Pulmonary artery endothelial cell (primary cell): ENCODE measurements at places on chromosomes 7 and 10. TPM values are rescaled to one million over a fixed set of nuclear protein-coding genes. Genes with fewer than 3 reads are reported as not detected.

FOXI2 gene
- not detected in 2 replicates for total RNA-seq

PGAM2 gene
- 0.14 TPM in 1 of 2 replicates, not detected in the other for total RNA-seq

GRCh38 chr7:96962221-96962885 is 43.0 kb upstream of the DLX6 start:
- no peak for DNase-seq

DNA sequence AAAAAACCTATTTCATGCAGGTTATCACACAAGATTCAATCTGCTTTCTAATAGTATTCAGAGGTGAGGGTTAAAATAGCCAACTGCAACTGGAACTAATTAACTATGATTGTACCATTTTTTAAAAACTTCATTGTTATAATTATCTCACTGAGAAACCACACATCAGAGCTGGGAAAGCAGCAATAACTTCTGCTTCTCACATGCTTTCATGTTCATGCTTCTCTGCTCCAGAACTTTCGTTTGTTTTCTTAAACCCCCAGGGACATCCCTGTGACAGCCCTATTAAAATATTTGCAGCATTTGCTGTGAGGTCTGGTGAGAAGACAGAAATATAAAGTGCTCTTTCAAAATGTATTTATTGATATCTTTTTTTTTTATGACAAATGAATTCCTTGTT is 389.0 kb upstream of the SORCS1 start:
- DNase-seq = no peak

DNA sequence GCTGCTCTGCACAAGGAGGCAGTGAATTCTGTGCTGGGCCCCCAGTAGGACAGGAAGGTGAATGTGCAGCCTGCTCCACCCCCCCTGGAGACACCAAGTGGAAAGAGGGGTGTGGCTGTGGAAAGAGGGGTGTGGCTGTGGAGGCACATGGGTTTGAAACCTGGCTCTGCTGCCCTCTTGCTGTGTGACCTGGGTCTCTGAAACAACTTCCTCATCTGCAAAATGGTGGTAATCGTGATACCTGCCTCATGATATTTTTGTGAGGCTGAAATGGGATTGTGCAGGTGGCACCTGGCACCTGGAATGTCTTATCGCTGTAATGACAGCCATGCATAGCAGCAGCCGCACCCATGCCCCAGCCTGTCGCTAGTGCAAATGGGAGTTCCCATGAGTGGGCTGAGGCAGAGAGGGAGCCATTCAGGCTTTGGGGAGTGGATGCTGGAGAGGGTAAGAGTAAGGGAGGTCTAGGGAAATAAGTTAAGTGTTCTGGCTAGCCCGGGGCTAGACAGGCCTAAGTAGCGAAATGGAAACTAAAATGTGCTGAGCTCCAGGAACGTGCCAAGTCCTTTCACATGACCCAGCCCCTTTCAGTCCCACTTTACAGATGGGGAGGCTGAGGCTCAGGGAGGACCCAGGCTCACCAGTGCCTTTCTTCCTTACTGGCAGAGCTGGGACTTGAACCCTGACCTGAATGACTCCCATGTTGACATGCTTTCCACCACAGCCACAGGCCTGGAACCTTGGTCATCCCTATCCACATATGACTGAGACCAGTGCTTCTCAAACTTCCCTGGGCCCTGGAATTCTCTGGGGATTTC is 35.0 kb downstream of the C10orf105 start:
- no peak for DNase-seq

DNA sequence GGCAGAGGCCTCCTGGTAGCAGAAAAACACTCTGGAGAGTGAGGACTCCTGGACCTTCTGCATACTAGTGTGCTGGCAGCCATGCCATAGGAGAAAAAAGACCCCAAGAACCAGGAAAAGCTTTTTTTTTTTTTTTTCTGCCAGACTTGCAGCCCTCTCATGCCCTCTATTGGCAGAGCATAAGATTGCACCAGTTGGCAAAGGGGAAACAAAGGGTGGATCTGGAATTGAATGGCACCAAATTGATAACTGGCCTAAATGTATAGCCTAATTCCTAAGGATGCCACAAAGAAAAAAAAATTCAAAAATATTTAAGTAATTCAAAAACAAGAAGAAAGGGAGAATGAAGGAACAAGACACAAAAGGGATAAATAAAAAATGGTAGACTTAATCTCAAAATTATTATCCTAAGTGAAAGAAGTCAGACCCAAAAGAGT is 112.5 kb upstream of the GHITM start:
- no peak for DNase-seq
